ENCODE measurements at places on chromosomes 12 and 14.

DNA sequence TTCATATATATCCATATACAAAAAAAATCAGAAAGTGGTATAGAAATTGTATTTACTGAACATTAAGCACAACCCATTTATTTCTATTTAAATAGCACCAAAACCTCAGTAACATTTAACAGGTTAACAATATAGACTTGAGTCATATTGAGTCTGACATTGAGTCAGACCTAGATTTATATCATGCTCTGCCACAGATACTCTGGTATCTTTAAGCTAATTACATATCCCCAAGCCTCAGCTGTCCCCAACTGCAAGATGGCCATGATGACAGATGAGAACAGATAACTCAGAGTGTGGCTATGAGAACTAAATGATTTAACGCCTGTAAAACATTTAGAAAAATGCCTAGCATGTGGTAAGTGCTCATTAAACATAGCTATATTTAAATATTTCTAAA, 40.3 kb downstream of the IFNG start:
- peak; percentile 44 for DNase-seq

DNA sequence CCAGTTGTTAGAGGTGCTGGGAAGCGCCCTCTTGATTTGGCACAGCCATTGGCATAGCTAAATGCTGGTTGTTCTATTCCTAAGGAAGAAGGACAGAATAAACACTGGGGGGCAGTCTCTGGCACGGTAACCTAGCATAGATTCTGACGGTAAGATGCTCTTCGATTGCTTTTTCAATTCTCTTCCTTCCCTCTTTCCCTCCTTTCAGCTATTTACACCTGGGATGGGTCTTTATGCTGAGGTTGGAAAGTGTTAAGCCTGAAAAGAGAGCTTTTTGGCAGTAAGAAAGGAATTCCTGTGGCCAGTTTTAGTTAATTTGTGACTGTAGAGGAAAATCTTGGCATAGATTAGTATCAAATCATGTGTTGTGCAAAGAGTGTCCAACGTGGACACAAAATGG, 162.8 kb downstream of the SNAPC1 start:
- DNase-seq: peak; percentile 24

DNA sequence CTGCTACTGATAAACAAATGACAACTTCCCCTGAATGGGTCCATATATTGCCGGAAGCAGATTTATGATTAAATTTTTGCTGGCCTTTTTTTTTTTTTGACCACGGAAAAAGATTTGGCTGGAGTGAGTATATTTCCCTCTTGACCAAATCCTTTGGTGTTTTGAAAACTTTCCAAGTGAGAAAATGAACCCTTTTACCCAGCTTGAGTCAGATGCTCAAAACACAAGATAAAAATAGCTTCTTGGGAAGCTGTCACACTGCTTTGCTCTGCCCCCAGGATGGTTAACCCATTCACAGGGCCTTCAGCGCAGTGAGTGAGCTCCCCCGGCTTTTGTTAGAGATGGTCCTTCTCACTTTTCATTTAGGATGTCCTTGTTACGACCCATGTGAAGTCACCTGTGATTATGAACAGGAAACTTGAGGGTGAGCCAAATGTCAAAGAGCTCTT, 224.3 kb downstream of the PELI2 start:
- DNase-seq: no peak

- no peak for DNase-seq
Measured at GRCh38 chr12:116539905-116540482, 19.2 kb upstream of the MAP1LC3B2 start.

DNA sequence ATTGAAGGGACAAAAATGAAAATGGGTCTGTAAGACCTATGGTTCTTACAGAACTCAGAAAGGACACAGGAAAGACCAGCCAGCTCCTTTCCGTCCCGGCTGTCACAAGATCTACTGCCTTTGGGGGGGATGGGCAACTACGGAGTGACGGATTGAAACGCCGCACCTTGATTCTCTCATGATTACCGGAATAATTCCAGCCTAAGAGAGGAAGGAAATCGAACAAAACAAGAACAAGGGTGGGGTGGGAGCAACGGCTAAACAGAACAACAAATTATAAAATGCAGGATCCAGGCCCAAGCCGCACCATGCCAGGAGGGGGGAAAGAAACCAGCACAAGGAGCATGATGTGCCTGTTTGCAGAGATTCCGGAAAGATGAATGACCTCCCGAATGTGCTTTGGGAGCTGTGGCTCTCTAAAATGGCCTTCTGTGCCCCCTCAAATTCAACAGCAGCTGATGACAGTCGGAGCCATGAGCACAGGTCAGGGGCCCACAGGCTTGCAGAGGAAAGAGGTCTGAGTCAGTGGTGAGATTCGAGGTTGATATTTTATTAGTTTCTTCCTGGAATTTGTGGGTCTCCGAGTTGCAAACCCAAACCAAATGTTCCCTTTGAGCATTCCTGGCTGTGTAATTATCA, 72.1 kb downstream of the SPRING1 start:
- no peak for DNase-seq

GRCh38 chr14:55707365-55707804, 127.4 kb downstream of the KTN1 start:
- DNase-seq: no peak

DNA sequence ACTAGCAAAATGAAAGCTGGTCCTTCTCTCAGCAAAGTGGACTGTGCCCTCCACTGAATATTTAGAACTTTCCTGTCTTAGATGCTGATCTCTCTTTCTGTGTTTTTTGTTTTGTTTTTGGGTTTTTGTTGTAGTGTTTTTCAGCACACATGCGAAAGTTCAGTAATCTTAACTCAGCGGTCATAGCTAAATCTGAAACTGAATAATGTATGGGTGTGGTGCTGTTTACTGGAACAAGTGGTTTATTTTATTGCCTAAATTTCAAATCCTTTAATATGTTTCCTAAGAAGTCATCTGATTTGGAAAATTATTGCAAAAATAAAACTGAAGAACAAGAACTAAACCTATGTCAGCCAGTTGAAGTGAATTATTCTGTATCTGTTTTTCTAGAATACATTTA, 116.0 kb upstream of the LRIG3 start:
- no peak for DNase-seq

DNA sequence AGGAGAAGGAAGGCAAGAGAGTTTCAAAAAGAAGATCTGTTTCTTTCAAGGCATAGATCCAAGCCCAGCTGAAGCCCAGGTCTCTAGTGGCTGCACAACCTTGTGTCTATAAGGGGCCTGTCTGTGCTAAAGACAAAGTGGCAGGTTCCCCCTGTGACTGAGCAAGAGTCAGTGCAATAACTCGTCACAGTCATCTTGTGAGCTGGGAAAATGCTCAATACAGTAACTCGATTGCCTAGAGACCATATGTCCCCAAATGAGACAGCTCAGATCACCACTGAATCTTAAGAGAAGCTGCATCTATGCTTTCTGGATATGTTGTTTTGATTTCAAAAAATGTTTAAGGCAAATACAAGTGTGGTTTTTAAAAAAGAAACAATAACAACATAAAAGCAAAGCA, 24.2 kb downstream of the ST8SIA1 start:
- DNase-seq: no peak

DNA sequence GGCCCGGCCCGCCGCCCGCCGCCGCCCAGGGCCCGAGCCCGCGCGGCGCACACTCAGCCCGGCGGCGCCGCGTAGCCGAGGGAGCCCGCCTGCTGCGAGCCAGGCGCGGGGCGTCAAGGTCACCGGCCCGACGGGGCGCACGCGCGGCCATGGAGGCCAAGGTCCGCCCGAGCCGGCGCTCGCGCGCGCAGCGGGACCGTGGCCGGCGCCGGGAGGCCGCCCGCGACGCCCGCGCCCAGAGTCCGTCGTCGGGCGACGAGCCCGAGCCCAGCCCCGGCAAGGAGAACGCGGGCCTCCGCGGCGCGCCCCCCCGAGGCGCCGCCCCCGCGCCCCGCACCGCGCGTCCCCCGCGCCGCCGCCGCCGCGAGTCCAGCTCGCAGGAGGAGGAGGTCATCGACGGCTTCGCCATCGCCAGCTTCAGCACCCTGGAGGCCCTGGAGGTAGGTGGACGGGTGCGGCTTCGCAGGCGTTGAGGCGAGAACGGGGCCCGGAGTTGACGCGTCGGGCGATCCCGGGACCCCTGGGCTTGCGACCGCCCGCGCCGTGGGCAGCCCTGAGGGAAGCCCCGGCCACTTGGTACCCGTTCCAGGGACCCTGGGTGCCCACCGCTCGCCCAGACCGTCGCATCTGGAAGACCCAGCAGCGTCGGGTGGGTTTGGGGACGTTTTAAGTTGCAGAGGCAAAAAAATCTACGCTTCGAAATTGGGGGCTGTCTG, 629 bp downstream of the FBRSL1 start:
- DNase-seq: peak; percentile 47

DNA sequence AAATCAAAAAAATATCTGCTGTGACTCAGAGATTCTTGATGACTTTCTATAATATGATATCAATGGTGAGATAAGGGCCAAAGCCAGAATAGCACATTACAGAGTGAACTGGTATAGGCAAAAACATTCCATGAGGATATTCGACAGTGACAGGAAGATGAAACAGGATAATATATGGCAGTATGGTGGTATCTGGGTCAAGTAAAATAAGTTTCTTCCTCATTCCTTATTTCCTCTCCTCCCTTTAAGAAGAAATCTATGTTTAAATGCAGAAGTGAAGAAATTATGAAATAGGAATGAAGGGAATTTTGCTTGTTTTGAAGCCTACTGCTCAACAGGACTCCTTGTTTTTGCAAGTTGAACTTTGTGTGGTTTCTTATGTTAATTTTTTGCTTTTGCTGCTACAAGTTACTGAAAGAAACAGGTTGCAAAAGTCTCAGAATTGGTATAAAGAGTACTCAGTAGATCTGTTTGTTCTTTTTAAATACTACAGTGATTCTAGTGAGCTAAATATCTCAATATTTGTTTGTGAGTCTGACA, 7.0 kb downstream of the ACSS3 start:
- no peak for DNase-seq

DNA sequence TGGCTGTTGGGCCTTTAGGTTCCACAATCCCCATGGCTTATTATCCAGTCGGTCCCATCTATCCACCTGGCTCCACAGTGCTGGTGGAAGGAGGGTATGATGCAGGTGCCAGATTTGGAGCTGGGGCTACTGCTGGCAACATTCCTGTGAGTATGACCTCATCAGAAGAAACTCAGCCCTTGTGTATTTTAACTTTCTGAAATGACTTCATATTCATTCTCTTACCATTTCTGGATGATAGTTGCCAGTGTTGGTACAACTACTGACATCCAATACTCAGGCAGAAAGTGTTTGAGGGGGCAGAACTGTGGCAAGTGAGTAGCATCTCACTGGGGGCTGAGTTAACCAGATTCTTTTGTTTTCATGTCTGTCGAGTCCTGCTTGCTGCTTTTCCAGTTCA, 2.3 kb downstream of the DAZAP2 start:
- DNase-seq: no peak

GRCh38 chr12:80749456-80749855, 32.7 kb downstream of the MYF5 start:
- no peak for DNase-seq

Data from activated CD4-positive, alpha-beta T cell treated with anti-CD3 and anti-CD28 coated beads for 36 hours (primary cell).